ENCODE measurements at places on chromosomes 5 and 9.
A peak's percentile ranks its signal among the peaks of the same experiment; 100 is the strongest.

- DNase-seq, result peak; percentile 92
Observed at GRCh38 chr5:132363431-132364112, 5.9 kb upstream of the SLC22A5 start.

- DNase-seq, result no peak
Observed at GRCh38 chr9:76221423-76221822, 172.8 kb downstream of the RFK start.

DNA sequence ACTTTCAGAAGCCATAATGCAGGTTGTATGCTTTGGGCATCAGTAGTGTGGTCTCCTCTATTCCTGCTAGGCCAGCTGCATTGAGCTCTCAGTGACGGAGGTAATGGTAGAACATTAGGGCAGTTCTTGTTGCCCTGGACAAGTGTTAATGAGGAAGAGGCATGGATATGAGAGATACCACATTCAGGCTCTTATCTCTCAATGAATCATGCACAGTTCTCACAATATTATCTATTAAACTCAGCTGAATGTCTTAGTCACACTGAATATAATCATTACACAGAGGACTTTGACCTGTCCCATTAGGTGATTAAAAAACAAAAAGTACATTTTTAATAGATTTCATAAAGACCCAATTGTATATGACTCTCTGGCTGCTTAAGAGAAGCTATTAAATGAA, 76.6 kb upstream of the SSBP2 start:
- no peak for DNase-seq

GRCh38 chr5:9691261-9691660, 61.1 kb upstream of the TAS2R1 start:
- no peak for DNase-seq

GRCh38 chr5:42689391-42689790, 67.2 kb upstream of the CCDC152 start:
- DNase-seq, result no peak

- no peak for DNase-seq
Observed at GRCh38 chr5:139984816-139985215, 58.3 kb downstream of the NRG2 start.

- no peak for DNase-seq
Observed at GRCh38 chr5:107719034-107719606, 48.4 kb upstream of the EFNA5 start.

- no peak for DNase-seq
Observed at GRCh38 chr5:175470781-175471180, 7.6 kb upstream of the SFXN1 start.

GRCh38 chr5:139276426-139276825, 17.1 kb upstream of the MATR3 start:
- no peak for DNase-seq

- DNase-seq, result no peak
Observed at GRCh38 chr5:569358-569867, 42.7 kb upstream of the CEP72 start.

DNA sequence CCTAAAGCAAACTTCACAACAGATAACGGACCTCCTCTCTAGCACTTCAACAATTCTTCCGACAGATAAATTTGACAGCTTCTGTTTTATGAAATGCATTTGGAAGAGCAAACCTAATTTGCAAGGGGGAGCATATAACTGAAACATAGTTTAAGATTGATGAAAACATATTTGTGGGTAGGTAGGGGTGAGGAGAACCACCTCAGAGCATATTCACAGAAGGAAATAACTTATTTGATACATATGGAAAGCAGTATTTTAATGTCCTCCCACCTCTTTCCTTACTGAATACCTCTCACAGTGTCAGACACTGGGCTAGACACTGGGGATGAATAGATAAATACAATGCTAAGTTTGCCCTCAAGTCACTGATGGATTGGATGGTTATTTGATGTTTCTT, 384.8 kb downstream of the MAT2B start:
- DNase-seq, result no peak

DNA sequence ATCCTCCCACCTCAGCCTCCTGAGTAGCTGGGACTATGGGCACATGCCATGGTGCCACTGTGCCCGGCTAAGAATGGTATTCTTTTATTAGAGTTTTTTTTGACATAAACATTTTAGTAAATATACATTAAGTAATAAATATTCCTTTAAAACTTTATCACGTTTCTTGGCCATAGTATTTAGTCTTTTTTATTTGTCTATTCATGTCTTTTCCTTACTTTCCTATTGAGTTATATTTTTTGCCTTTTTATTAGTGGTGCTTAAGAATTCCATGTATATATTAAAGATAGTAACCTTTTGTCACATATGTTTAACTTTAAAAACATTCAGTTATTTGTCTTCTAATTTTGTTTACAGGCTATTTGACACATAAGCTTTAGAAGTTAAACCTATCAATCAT, 73.4 kb downstream of the MARCHF3 start:
- no peak for DNase-seq

DNA sequence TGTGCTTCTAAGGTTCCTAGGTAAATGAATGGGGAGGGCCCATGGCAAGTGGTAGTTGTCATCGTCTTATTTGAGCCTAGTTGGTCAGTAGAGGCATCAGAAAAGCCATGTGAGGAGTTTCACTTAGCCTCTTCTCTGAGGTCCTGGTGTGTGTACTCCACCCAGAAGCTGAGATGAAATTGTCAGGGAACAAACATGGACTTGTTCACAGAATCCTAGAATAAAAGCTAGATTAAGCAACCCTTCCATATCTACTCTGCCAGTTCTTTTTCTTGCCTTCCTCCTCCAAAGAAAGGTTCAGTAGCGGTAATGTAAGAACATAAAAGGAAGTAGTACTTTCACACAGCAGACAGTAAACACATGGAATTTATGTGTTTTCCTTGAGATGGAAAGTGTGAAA, 70.4 kb downstream of the ARHGAP26 start:
- DNase-seq, result no peak

DNA sequence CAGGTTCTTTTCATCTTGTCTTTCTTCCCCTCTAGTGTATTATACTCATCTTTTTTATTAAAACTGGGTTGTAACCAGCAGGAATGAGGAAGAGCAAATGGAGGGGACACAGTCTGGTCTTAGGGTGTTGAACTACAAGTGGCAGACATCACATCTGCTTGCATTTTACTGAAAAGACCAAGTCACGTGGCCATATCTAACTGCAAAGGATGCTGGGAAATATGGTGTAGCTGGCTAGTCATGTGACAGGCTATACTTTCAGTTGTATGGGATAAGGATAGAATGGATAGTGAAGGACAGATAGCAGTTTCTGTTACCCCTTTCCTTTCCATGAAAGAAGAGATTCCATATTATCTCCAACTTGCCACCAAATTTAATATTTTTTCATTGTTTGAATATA, 13.0 kb upstream of the FGD3 start:
- no peak for DNase-seq

DNA sequence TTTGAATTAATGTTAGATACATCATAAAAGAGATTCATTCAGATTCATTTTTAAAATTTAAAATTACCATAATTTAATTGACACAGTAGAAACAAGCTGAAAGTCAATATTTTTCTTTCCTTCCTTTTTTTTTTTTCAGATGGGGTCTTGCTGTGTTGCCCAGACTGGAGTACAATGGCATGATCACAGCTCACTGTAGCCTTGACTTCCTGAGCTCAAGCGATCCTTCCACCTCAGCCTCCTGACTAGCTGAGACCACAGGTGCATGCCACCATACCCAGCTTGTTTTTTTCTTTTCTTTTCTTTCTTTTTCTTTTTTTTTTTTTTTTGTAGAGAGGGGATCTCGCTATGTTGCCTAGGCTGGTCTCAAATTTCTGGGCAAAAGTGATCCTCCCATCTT, 131.6 kb upstream of the TBCA start:
- no peak for DNase-seq

DNA sequence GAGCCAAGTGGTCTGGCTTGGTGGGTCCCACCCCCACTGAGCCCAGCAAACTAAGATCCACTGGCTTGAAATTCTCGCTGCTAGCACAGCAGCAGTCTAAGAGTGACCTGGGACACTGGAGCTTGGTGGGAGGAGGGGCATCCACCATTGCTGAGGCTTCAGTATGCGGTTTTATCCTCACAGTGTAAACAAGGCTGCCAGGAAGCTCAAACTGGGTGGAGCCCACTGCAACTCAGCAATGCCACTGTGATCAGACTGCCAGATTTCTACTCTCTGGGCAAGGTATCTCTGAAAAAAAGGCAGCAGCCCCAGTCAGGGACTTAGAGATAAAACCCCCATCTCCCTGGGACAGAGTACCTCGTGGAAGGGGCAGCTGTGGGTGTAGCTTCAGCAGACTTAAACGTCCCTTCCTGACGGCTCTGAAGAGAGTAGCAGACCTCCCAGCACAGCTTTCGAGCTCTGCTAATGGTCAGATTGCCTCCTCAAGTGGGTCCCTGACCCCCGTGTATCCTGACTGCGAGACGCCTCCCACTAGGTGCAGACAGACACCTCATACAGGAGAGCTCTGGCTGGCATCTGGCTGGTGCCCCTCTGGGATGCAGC, 18.2 kb upstream of the STK32A start:
- no peak for DNase-seq

- DNase-seq, result peak; percentile 45
Observed at GRCh38 chr9:137545123-137545522, 5.1 kb downstream of the PNPLA7 start.

GRCh38 chr5:132190161-132190817, 37.4 kb downstream of the P4HA2 start:
- DNase-seq, result peak; percentile 81

DNA sequence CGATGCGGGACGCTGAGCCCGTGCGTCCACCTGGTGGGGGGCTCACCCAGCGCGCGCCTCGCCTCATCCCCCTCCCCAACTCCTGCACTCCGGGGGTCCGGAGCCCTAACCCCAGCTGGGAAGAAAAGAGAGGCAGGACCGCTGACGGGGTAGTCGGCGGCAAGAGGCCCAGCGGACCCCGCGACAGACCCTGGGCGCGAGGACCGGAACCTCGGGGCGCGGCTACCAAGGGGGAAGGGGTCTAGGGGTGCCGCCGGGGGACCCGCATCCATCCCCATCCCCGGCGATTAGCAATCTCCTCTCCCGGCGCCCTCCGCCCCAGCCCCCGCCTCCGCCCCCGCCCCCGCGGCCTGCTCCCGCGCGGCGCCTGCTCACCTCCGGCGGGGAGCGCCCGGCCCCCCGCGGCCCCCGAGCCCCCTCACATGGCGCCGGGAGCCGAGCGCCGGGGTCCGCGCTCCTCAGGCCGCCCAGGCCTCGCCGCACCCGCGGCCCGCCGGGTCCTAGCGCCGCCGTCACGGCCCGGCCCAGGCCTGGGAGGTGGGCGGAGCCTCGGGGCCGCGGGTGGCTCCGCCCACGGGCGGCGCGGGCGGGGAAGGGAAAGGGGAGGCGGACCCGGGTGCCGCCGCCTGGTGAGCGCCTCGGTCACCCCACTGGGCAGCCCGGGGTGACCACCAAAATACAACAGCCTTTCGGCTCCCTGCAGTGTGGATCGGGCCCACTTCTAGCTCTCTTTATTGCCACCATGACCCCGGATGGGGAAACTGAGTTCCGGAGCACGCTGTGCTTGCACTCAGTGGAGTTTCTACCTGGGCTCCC, at the start of gene ST6GALNAC6:
ST6GALNAC6 (minus strand) TSS at position 476 of the 816 bp plus-strand sequence. CDS start 1,622 bp downstream, outside the sequence.
- DNase-seq, result peak; percentile 73

DNA sequence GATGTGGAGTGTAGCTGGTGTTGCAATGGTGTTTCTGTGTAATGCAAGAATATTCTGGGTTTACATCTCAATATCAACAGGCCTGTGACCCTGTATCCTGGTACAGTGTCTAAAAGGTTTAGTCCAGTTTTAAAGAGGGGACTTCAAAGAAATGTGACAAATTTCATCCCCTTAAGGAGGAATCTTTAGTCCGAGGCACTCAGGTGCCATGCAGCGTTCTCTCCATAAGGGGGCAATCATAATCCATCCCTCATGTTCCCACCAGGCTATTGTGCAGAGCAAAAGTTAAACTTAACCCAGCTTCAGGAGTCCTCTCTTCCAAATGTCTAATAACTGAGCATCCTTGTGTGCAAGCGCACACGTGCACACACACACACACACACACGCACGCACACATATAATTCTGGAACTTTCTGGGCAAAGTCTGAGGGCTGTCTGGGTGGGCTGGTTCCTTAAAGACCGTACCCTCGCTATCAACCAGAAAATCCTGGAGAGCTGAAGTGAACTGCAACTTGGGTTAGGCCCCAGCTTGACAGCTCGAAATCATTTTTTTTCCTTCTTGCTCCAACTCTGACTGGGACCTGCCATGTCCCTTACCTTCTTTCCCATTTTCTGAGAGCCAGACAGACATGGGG, 46.0 kb downstream of the CRB2 start:
- peak; percentile 70 for DNase-seq

DNA sequence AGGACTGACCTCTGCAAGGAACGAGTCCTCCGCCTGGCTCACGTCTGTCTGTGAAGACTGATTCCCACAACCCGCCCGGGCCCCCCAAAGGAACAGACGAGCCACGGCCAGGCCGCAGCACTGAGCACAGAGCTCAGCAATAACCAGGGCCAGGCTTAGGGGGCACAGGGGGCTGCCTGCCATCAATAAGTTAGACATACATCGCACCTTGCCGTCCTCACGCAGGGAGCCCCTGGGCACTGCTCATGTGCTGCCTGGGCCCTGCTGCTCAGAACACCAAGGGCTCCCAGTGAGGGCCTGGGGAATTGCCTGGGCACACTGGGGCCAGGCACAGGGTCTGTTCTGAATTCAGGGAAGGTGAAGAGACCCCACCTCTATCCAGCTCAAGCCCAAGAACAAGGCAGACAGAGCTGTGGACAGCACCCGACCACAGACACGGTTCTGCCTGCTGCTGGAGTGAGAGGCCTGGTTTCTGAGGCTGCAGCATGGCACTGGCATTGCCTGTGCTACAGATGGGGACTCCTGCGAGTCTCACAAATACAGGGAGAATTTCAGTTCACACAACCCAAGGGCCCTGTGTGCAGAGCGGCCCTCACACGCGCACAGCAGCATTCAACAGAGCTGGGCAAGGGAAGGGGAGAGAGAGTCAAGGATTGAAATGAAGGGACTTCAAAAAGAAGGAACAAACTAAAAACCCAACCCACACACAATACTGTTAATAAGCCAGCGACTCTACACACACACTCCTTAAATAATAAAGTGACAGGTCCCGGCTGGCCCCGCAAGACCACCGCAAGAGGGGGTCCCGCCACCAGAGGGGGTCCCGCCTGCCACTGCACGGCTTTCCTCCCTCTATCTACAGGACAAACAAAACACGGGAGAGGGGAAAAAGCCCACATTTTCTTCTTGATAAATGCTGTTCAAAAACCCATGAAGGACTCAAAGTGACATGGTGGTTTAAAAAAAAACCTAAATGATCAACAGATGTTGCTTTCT, 32.0 kb downstream of the PRRT1B start:
- DNase-seq, result no peak

DNA sequence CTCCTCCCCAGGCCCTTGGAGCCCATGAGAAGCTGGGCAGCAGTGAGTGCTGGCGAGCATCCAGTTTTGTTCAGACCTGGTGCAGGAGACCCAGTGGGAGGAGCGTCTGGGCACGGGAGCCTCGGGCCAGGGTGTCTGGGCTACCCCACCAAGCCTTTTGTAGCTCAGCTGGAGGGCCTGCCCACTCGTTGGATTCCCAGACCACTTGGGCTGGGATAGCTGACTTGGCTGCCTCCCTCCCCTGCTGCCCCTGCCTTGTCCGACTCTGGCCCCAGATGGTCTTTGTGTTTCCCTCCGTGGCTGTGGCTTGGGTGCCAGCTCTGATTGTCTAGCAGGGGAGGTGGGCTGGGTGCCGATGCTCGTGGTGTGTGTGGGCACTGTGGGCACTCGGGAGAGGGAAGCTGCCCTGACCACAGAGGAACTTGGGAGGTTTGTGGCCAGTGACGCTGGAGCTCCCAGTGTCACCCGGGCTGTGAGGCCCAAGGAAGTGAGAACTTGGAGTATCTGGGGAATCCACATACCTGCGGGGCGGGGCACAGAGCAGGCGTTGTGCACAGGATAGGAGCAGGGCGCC, 47.3 kb downstream of the WNK2 start:
- no peak for DNase-seq

GRCh38 chr5:4518903-4519672, 621.0 kb upstream of the ADAMTS16 start:
- no peak for DNase-seq
